NCI-H526 treated with DMSO at 0.1 percent for 48 hours (cell line): ENCODE measurements at places on chromosomes 13 and 19.

- peak; percentile 94 for DNase-seq
Observed at GRCh38 chr19:39031368-39032062, 834 bp downstream of the FBXO27 start.

DNA sequence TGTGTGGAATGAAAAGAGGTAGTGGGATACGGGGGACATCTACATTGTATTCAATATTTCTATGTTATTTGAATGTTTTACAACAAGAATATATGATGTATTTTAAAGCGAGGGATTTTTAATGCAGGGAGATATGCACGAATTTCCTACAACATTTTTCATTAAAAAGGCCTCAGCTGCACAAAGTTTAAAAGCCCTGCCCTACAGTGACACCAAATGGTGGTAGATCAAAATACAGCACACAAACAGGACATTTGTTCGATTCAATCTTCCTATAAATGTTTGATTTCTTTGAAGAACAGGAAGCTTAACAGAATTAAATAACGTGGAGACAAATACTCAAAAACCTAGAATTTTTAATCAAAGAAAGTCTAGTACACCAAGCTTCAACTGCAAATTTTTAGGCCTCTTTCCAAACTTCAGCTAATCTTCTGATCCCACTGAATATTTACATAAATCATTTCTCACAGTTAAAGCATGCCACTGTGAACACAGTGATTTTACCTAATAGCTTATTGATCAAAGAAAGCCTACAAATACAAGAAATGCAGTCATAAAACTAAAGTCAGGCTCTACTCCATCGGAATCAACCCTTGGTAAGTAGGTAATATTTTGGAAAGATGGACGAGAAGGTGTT is 257.2 kb downstream of the DIAPH3 start:
- DNase-seq = no peak

DNA sequence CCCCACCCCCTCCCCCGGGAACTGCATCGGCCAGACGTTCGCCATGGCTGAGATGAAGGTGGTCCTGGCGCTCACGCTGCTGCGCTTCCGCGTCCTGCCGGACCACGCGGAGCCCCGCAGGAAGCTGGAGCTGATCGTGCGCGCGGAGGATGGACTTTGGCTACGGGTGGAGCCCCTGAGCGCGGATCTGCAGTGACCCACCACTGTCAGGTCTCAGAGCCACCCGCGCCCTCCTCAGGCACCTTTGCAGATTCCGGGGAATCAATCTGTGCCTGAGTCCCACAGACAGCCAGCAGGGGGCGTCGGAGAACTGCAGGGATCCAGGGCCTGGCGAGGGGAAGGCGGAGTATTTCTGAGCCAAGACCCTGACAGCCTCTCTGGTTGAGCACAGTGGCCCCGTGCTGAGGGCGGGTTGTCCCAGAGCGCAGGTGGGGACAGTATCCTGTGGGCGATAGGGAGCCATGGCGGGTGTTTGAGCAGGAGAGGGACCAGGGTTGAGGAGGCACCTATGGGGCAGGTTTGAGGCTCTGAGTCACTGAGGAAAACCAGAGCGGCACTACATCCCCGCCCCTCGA is 30.4 kb upstream of the CYP4F8 start:
- DNase-seq = peak; percentile 3

GRCh38 chr19:10133596-10133995 is 13.9 kb upstream of the EIF3G start:
- DNase-seq = no peak

- DNase-seq = no peak
Observed at GRCh38 chr13:86051134-86052103, 252.2 kb upstream of the SLITRK6 start.

DNA sequence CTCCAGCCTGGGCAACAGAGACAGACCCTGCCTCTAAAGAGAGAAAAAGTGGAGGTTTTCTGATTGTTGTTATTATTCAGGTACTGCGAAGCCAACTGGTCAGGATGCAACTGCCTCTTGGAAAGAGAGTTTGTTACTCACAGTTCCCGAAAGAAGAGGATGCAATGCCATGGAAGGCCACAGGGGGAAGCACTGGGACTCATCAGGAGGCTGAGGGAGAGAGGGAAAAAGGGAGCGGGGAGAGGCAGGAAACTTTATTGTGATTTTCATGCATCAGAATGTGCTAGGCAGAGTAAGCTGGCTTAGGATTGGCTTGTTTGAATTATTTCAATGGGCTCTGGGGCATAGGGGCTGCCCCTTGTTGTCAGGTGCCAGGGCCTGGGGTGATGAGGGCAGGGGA is 27.6 kb downstream of the MYO9B start:
- DNase-seq = no peak

- DNase-seq = no peak
Observed at GRCh38 chr19:51729781-51730180, 6.0 kb upstream of the HAS1 start.

GRCh38 chr13:28606466-28606865 is 52.5 kb upstream of the POMP start:
- DNase-seq = no peak

DNA sequence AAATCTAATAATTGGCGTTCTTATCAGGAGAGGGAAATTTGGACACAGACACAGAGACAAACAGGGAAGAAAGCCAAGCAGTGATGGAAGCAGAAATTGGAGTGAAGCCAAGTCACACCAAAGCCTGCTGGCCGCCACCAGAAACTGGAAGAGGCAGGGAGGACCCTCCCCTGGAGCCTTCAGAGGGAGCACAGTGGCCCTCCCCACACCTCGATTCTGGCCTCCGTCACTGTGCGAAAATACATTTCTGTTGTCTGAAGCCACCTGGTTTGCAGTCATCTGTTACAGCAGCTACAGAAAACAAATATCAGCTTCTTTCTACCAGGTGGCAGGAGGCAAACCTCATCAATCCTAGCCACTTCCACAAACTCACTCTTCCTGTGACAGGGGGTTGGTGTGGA is 8.3 kb upstream of the TLE6 start:
- DNase-seq = no peak

GRCh38 chr19:34432797-34433196 is 4.6 kb downstream of the UBA2 start:
- DNase-seq = no peak
